Esophagus squamous epithelium (tissue), 5 donors: ENCODE measurements at places on chromosomes 5 and 9.

DNA sequence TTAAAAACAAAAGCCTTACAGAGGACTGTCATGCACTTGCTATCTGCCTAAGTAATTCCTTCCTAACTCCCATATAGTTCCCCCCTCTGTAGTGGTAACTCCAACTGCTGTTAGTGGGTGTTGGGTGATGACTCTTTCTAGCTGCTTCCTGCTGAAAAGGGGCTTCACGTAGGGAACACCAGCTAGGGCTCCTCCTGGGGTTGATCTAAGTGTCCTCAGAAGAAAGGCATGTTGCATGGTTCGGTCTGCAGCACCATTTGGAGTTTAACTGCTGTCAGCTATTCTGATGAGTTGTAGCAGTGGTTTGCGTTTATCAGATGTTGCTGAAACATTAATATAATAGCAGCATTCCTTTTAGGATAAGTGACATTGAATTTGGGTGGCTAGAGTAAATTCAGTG, 281.9 kb upstream of the TUSC1 start:
- no peak for DNase-seq

DNA sequence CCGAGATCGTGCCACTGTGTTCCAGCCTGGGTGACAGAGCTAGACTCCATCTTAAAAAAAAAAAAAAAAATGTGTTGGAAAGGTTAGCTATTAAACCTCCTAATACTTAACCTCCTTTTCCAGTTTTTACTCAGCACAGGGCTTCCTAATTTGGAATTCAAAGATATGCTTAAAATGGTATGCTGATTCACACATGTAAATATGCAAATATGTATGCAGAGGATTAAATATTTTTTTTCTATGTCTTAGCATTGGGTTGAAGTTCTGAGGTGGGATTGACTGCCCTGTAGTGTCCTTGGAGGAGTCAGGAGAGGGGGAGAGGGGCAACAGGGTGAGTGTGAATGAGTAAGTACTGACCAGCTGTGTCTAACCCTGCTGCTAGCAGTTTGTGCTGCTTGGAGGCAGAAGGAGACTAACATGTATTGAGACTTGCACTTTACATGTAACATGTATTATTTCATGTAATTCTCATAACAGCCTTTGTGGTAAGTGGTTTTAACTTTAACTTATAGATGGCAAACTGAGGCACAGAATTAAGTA, 63.2 kb downstream of the SLC44A1 start:
- DNase-seq: no peak

DNA sequence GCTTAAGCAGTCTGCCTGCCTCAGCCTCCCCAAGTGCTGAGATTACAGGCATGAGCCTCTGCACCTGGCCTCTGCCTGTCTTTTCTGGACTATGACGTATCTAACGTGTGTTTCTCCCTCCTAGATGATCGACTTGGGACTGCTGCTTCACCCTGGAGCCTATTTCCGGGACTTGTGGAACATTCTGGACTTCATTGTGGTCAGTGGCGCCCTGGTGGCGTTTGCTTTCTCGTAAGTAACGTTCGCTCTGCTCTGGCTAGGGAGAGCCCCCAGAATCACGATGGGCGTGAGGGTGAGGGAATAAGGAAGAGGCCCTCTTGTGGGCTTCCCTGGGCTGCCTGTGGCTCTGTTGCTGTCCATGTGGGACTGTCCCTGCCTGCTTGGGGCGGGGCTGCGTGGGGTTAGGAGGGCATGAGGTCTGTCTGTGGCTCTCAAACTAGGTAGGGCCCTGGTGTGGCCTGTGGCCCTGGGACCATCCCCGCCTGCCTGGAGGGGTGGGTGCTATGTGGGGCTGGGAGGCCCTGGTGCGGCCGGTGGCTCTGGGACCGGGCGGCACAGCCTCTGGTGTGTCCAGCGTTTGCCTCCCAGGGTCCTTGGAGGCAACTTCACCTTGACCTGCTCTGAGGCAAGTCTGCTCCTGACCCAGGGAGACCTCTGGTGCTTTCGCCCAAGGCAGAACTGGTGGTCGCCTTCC, 171.7 kb downstream of the CACNA1B start:
- DNase-seq: no peak

- DNase-seq: no peak
Measured at GRCh38 chr9:75447281-75447680, 359.0 kb downstream of the OSTF1 start.

DNA sequence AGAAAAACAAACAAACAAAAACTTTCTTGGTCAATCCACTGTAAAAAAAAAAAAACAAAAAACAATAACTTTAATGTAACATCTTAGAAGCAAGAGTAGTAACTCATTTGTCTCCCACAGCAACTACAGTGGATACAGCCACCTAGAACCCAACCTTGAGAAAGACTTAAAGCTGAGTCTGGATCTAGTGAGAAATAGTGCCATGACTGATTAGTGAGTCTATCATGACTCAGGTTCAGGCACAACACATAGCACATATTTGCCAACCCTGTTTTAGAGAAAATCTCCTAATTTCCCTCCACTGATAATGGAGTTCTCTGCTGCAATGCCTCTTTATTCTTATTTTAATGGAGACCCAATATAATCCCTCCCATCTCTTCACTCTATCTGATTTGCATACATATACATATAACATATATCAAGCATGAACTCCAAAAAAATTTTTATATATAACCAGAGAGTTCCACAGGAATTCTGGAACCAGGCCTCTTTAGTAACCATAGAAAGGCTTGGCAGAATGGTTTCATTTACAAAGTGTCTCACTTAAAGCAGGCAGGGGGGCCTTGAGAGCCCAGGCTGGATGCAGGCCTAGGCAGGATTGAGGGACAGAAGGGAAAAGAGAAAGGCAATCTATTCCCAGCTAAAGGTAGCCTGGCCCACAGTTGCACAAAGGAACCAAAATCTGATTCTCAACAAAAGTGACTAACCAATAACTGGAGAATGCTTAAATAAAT, 11.9 kb upstream of the NR4A3 start:
- DNase-seq: no peak

DNA sequence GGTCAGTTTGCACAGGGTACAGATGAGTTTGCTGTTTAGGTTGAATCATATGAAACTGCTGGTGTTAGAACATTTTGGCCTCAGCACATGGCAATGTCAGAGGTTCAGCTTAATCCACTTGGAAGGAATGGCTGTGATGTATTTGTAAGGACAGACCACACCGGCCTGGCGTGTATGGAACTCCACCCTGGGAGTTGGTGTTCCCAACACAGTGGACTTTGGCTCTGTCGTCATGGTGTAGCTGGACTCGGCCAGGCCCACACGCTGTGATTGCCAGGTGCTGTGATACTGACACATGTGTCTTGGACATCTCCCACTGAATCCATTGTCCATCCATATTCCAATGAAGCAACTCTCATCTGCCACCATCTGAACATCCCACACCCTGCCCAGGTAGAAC, 90.3 kb downstream of the ZNF618 start:
- no peak for DNase-seq

DNA sequence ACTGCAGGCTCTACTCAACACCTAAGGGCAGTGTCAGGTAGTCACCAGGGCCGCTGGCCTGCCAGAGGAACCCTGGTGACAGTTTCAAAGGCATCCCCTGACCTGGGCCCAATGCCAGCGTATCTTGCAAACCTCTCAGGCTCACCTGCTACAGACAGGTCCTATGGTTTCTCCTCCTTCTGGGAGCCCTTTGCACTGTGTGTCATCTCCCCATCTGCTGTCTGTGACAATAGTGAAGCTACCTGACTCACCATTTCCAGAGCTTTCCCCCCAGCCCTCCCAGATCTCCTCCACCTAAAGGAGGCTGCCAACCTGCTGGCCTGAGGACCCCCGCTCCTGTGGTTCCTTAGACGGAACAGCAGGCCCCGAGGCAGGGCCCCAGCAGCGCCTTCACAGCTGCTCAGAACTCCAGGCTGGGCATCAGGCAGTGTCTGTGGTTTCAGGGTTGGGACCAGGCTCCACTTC, 203.1 kb downstream of the FSTL4 start:
- DNase-seq: no peak

DNA sequence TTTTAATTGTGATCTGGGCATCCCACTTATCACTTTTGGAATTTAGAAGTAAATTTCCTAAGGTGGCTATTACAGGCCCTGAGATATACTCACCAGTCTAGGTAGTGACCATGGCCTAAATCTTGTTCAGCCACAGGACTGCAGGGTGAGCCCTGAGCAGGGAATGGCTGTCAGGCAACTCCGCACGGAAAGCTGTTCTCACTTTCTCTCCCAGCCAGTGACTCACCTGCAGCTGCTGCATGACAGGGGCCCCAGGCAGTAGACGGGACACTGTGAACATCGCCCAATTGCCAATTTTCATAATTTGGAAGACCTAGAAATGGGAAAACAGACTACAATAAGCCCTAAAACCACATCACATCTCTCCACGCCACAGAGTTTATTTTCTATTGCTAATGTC, 69.6 kb upstream of the TAF1L start:
- no peak for DNase-seq

- no peak for DNase-seq
Measured at GRCh38 chr9:31519011-31519410, 865.4 kb upstream of the ACO1 start.

DNA sequence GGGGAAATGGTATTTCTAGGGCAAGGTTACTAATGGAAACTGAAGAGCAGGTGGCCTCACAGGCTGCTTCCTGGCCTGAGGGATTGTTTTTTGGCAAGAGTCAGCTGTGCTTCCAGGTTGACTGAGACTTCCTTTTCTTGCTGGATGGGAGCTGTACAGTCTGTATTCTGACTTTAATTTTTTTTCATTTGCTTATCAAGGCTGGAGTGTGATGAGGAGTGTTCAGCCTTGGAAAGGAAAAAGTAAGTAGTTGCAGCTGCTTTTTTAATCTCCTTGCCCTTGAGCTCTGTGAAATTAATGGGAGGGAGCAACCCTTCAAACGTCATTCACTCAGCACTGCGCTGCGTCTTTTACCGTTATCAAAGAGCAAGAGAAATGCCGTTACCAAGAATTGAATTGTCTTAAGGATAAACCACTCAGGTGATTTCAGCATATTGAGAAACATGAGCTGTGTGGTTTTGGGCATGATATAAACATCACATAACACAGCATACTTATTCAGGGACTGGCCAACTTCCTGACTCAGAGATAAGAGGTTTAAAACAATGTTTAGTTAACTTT, 47.6 kb downstream of the AQP7 start:
- no peak for DNase-seq

GRCh38 chr9:119418721-119419120, 49.5 kb upstream of the BRINP1 start:
- DNase-seq: no peak

DNA sequence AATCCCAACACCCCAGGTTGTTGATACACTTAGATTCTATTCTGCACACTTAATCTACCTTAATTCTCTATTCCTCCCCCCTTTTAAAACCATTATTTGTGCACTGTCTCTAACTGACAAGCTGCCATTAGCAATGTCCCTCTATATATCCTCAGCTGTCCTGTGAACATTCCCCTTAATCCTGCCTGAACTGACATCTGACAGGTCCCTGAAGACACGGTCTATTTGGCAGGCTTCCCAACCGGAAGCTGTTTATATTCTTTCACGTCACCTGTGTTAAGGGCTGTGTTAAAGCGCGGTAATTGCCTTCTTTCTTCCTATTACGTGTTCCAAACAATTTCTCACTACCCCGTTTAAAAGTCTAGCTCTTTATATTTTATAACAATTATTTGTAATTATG, 277.3 kb downstream of the CDH9 start:
- DNase-seq: no peak

DNA sequence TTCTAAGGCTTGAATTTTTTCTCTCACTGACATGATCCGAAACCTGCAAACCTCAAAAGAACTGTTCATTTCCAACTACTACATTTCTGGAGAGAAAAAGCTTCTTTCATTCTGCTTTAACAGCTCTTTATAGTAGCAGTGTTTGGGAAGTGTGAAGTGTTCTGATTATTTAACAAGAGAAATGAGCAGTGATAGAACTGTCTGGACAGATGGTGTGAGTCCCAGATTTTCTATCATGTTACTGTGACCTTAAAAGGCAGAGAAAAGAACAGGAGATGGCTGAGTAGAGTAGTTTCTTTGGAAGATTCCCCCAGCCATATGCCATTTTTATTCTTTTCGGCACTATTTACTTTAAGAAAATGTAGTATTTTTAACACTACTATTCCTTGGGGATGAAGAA, 41.3 kb upstream of the TAL2 start:
- DNase-seq: no peak

GRCh38 chr9:68949271-68950000, 64.5 kb downstream of the PRKACG start:
- no peak for DNase-seq

GRCh38 chr5:56705217-56705616, 110.1 kb upstream of the MAP3K1 start:
- DNase-seq: no peak

DNA sequence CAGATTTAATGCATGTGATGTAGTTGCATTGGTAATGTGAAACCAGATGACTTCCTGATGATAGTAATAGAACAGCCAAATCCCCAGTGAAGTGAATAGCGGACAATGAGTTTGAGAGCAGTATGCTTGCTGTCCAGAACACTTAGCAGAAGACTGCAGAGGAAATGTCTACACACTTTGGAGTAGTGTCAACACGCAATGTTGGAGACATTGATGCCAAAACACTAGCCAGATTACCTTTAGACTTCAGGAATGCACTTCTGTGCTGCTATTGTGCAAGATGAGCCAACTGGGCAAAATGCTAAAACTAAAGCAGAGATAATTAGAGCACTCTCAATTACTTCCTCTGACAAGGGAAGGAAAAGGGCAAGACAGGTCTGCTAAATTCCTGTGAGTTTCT, 176.7 kb downstream of the PRDM9 start:
- no peak for DNase-seq

GRCh38 chr9:94511134-94511954, 43.5 kb upstream of the PCAT7 start:
- DNase-seq: no peak

GRCh38 chr5:5105531-5105930, 34.6 kb upstream of the ADAMTS16 start:
- no peak for DNase-seq

- DNase-seq: no peak
Measured at GRCh38 chr9:98708103-98708932, 417 bp downstream of the GABBR2 start.

DNA sequence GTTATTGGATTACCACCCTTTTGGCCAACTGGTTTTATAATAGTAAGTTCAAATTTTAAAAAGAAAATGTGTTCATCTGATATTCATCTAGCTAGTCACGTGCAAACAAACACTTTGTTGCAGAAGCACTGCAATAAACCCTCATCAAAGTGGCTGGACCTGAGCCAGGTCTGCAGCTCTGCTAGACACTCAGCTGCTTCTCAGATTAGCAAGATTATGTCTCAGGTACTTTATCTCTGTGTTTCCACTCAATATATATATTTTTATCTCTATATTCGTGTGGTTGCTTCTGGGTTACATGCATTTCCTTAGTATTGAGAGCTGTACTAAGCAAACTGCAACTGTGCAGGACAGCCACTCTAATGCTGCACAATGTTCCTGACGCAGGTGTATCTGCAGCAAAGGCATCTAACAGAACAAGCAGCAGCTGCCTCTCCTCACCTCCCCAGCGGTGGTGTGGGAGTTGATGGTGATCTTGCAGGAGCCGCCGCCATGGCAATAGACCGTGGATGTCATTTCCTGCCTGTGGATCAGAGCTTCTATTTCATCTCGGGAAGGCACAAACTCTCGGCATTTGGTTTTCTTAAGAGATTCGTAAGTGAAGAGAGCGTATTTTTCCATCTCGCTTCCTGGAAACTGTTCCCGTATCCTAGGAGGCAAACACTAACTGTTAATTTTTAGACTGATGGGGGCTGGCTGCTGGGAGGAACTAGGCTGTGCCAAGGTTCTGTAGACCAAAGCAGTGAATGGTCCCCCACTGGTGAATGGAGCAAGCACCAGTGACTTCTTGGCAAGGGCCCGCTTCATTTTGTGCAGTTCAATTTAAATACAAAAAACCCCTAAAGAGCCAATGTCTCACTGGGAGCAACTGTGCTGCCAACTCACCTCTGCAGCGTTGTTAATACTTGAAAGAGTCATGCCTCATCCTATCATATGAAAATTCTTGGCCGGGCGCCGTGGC, 56.7 kb upstream of the RETREG1 start:
- DNase-seq: no peak
